GM12864 (cell line): ENCODE measurements at places on chromosomes 4 and X.

DNA sequence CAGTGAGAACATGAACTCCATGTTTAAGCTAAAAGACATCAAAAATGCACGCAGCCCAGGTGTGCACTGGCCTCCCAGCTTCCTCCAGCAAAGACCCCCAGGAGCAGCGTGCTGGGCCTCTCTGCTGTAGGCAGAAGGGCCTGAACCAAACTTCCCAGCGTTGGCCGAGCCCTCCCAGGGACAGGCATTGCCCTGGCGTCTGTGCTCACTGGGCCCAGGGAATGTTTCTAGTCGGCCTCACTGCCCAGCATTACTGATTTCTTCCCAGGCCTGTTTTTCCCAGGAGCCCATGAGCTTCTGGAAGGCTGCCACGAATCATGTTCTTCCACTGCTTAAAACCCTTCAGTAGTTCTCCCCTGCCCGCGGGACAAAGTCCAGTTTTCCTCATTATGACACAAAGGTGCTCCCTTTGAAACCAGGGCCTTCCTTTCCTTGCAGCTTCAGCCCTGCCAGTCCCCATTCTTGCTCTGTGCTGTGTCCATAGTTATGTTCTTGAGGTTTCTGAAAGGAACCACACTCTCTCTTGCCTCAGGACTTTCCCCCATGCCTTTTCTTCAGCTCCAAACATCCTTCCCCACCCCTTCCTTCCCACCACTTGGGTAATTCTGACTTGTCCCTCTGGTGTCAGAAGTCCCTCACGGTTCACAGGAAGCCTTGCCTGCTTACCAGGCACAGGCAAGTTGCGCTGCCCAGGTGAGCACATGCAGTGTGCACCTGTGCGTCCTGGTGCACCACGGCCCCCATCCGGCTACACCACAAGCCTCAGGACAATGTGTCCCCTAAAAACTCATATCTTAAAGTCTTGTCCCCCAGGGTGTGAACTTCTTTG lies 93.4 kb upstream of the ENPP6 start:
- DNase-seq = no peak

DNA sequence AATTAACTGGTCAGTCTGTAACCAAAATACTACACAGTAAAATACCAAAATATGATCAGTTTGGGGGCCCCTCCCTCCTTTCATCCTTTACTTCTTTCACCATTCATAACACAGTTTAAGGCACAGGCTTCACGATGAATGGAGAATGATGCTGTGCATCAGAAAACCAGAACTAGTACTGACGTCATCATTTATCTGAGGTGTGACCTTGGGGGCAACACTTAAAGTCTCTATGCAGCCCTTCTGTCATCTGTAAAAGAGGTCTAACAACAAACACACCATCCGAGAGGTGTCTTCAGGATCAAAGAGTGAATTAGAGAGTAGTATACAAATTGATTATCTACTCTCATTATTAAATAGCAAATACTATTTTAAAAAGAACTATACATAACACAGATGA lies 135.4 kb downstream of the SH3KBP1 start:
- no peak for DNase-seq

- DNase-seq = no peak
These were observed at the start of gene FAM114A1 for GRCh38 chr4:38867478-38868058. FAM114A1 (plus strand) TSS chr4:38867806; CDS start chr4:38878079, 10,273 bp downstream.

DNA sequence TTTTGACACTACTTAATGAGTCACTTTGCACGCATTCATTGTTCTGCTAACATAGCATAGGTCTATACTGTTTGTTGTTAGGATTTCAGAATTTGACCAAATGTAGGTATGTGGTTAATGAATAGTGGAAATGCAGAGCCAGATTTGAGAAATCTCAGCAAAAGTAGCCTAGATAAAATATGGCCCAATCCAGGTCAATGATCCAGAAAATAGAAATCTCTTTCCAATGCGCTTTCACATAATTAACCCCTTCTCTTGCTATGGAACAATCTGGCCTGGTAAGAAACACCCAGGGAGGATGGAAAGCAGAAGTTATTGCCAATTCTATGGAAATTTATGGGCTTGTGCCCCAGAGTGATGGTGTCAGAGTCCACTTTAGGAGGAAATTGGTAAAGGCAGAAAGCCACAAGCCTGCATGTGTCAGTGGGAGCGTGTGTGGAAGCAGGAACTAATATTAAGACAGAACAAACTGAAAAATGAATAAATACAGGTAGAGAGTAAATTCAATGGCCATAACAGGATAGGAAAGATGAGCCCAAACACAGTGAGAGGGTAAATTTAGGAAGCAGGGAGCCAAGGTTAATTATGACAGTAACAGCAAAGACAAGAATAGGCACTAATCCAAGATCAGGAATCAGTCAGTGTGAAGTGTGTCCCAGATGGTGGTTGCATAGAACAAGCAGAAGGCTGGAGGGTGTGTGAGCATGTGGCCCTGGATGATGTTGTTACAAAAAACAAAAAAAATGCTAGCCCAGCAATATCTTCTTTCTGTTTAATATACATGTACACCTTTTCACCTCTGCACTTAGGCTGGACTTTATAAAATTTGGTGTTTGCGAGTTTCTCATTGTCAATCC lies 102.9 kb downstream of the SYTL5 start:
- DNase-seq = no peak
